ENCODE measurements at places on chromosomes 13 and 19. TPM values are rescaled to one million over a fixed set of nuclear protein-coding genes. Genes with fewer than 3 reads are reported as not detected.

DNA sequence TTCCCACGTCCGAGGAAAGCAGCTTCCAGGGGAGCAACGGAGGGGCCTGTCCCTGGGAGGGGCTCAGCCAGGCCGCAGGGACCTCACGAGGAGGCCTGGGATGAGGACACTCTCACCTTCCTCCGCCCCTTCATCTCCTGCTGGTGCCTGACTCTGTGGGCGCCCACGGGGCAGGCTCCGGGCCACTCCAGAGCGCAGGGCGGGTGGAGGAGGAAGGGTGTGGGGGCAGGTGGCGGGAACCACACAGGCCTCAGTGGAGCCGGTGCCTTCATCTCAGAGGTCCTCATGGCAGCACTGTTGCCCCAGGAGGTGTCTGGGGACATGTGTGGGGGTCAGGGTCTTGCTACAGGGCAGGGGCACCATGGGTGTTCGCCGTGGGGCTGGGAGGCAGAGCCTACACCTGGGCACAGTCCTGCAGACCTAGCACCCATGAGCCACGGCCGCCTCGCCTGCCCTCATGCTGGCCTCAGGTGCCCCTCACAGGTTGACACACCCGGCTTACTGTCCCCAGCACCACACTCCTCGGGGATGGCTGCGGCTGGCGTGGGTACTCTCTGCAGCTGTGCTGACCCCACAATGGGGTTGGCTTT is 10.1 kb upstream of the TMEM255B start:
- DNase-seq: no peak

- no peak for DNase-seq
Measured at GRCh38 chr13:103044056-103044455, 22.2 kb downstream of the SLC10A2 start.

DNA sequence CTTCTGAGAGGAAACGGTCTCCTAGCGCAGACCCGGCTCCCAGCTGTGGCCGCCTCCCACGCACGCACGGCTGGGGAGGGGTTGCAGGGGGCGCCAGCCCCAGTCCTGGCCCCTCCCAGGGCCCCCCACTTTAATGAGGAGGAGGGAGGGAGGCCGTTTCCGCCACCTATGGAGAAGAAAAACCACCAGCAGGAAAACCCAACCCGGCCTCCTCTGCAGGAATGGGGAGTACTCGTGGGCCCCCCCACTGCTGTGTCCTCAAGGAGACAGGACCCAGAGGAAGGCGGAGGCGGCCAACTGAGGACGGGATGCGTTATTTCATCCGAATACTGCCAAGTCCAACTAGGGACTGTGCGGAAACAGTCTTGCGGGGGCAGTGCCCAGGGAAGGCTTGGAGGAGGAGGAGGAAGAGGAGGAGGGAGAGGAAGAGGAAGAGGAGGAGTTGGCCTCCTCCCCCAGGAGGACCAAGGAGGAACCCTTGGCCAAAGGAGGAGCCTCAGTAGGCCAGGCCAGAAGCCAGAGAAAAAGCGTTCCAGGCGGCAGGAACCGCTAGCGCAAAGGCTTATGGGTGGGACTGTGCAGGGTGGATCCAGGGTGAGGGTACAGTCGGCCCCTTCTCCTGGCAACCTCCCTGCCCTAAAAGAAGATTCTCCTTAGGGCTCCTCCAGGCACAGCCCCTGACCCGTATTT is 3.9 kb upstream of the SSBP4 start:
- DNase-seq: peak; percentile 80

GRCh38 chr13:51118809-51119431 is 7.8 kb upstream of the C13orf42 start:
- DNase-seq: no peak

GRCh38 chr13:108352599-108352998 is 83.1 kb downstream of the TNFSF13B start:
- DNase-seq: no peak

- no peak for DNase-seq
Measured at GRCh38 chr19:14440049-14440448, 6.9 kb downstream of the PKN1 start.

GRCh38 chr13:111253365-111253872 is 67.0 kb upstream of the TEX29 start:
- no peak for DNase-seq

DNA sequence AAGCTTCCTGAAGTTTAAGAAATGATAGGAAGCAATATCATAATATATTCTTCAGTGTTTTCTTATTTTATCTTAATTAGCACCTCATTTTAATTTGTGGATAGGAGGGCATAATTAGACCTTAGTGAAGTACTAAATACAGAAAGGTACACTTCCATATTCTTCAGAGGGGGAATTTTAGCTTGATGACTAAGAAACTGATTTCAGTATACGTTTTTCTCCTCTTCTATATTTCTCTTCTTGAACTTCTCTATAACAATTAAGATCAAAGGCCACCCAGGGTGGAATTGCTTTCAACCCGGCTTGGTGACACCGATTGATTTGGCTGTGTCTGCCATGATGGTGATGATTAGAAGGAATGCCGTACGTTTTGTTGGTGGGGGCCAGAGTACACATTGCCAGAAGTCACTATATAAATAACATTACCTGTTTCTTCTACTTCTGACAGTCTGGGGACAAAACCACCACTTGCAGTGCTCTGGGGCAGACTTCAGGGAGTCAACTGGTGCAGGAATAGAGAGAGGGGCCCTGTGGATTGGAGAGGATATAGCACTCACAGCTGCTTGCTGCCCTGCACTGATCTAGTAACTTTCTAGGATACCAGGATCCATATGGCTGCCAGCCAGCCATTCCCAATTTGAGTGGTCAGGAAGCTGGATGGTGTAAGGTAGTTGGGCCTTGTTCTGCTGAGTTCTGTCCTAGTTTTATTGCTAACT is 73.8 kb downstream of the SPATA13 start:
- DNase-seq: no peak

GRCh38 chr13:110280231-110280813 is 26.6 kb downstream of the COL4A1 start:
- no peak for DNase-seq

DNA sequence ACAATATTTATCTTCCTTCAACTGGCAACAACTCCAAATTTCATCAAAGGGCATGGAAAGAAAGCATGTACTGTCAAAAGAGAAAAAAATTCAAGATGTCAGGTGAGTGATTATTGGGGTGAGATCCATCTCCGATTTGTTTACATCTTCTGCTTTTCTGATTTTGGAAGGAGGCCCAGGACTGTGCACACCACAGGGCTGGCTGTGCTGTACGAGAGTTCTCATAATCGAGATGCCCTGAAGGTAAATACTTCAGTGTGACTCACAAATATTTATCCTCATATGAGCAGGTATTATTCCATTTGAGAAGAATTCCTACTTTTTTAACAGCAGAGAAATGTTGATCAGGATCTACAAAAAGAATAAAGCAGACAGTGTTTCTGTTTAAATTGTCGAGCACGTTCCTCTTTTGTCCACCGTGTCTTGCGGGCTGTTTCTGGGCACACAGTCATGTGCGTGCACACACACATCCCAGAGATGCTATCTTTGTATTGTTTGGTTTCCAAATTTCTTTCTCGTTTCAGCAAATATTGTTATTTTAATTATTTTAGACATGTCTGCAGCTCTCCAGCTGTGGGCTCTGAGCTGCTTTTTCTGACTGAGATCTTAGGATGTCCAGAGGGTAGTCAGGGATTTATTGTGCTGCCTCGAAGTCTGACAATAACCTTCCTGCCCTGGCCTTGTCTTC is 103.8 kb downstream of the KL start:
- no peak for DNase-seq

GRCh38 chr19:33906578-33907335 is 110.1 kb downstream of the KCTD15 start:
- peak; percentile 74 for DNase-seq

GRCh38 chr19:28873301-28873700 is 339.6 kb downstream of the UQCRFS1 start:
- DNase-seq: no peak

DNA sequence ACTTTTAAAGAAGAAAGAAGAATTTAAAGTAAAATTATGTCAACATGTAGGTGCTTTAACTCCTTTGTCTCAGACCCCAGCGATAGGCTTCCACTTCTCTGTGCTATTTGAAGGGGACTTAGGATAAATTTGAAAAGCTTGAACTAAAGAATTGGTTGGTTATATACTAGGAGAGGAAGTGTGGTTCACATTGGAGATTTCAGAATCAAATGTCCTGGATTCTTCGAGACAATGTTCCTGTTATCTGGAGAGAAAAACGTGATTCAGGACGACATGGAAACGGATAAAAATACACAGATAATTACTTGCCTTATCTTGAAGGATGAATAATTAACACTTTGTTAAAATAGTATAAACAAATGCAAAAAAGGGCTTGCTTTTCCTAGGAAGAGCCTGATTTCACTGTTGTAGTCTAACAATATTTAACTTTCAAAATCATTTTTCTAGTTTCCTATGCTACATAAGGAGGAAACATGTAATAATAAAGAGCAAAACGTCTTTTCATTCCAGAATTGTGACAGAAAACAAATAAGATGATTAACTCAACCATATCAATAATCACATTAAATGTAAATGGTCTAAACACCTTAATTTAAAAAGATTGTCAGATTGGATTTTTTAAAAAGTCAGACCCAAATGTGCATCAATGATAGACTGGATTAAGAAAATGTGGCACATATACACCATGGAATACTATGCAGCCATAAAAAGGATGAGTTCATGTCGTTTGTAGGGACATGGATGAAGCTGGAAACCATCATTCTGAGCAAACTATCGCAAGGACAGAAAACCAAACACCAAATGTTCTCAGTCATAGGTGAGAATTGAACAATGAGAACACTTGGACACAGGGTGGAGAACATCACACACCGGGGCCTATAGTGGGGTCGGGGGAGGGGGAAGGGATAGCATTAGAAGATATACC is 724 bp upstream of the ZNF780A start:
- DNase-seq: no peak

DNA sequence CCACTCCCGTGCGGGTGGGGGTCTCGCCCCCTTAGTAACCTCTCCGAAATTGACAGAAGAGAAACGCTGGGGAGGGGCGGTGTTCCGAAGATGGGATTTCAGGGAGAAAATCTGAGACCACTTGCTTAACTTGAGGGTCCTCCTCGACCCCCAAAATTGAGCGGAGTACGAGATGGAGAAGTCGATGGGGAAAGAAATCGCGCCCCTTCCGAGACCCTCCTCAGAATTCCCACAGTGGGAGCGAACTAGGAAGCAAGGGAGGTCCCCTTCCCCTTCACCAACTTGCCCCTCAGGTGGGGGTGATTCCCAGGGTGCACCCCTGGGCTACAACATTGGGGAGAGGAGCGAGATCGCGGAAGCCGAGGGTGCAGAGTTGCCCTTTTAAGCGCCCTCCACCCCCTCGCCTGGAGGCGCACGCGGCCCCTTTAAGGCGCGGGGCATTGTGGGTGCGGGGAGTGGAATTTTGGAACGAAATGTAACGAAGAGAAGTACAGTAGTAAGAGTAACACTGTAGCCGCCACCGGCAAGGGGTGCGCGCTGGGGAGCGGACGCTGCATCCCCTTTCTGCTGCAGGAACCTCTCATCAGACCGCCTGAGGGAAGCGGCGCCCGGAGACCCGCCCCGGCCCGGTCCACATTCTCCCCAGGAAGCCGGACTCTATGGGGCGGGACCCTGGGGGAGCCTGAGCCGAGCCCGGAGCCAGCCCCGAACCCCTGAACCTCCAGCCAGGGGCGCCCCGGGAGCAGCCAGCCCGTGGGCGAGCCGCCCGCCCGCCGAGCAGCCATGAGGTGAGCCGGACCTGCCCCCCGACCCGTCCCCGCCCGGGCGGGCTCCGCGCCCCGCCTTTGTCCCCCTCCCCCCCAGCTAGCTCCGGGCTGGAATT is at the start of gene VASP:
Gene VASP, plus strand, starts transcription at position 491 of the 883 bp plus-strand sequence. Its CDS starts 293 bp downstream, at position 784.
- peak; percentile 93 for DNase-seq

GRCh38 chr13:33676045-33676989 is 141.6 kb upstream of the RFC3 start:
- DNase-seq: peak; percentile 61

DNA sequence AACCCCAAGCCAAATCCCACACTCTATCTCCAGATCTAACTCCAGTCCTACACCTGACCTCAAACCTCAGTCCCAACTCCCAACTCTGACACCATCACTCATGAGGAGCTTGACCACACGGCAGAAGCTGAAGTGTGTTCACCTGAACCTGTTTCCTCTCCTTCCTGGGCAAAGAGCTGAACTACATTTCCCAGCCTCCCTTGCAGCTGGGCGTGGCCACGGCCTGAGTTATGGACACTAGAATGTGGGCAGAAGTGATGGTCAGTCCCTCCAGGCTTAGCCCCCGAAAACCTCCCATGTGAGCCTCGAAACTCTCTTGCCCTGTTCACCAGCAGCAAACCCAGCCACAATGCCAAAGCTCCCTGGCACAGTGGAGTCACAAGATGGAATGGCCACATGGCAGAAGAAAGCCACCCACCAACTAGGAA is 19.5 kb upstream of the MEIS3 start:
- no peak for DNase-seq

GRCh38 chr19:55418185-55418584 is 10.6 kb upstream of the UBE2S start:
- DNase-seq: peak; percentile 78

DNA sequence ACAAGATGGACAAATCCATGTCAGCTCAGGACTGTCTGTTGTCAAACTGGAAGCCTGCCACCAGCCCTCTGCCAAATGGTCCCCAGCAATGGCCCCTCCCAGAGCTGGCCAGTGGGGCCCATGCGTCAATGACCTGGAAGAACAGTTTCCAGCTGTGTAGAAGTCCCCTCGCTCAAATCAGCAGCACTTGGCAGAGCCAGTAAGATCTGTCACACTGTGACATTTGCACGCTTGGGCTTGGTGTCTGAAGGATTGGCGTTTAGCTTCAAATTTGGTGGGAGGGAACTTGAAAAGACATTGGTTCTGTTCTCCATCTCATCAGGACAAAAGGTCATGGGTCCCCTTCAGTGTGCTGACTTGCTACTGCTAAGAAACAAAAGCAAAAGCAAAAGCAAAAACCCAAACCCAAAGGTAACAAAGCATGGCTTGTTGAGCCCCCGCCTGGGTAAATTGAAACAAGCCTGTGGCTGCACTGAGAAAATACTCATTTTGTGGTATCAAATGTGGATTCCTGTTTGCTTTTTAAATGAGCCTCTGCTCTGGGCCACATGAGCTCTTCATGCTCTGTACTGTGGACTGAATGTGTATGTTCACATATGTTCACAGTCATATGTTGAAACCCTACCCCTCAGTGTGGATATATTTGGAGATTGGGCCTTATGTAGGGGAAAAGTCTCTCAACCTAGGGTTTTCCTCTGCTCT is 253.6 kb upstream of the MAB21L1 start:
- no peak for DNase-seq

- DNase-seq: no peak
Measured at GRCh38 chr13:93700115-93700514, 473.5 kb downstream of the GPC6 start.

- DNase-seq: peak; percentile 90
Measured at GRCh38 chr19:46016426-46017094, 6.3 kb downstream of the PGLYRP1 start.

GRCh38 chr13:91232716-91233115 is 114.8 kb upstream of the MIR17HG start:
- DNase-seq: no peak

The PABPC3 gene
- not detected for total RNA-seq

The UNC13A gene
- total RNA-seq: 1.2 TPM

The LAIR1 gene
- not detected for total RNA-seq

The KLK6 gene
- total RNA-seq: not detected

The EXOC3L2 gene
- 0.17 TPM for total RNA-seq

The SERTAD1 gene
- total RNA-seq: 29.2 TPM

The IGFL3 gene
- not detected for total RNA-seq

The CYP4F2 gene
- total RNA-seq: not detected

The GIPR gene
- not detected for total RNA-seq

The PPAN gene
- total RNA-seq: 68.6 TPM

The WTIP gene
- 8.3 TPM for total RNA-seq

The ZNF350 gene
- total RNA-seq: 8.7 TPM

The LHB gene
- 0.60 TPM for total RNA-seq

The GAS6 gene
- 42.2 TPM for total RNA-seq

Data from Daoy (cell line).